Fibroblast of skin of left biceps (primary cell): ENCODE measurements at places on chromosomes 13 and 19.

DNA sequence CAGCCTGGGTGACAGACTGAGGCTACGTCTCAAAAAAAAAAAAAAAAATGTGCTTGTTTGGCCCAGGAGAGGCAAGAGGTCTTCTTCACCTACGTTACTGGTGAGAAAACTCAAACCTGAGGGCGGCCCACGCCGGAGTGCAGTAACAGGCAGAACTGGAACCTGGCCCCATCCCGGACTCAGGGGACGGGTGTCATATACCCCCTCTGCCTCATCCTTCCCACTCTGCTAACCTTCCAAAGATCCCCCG is 414 bp upstream of the ADAT3 start:
- DNase-seq: no peak

GRCh38 chr13:68291595-68291994 is 1061.5 kb upstream of the PCDH9 start:
- DNase-seq: no peak

DNA sequence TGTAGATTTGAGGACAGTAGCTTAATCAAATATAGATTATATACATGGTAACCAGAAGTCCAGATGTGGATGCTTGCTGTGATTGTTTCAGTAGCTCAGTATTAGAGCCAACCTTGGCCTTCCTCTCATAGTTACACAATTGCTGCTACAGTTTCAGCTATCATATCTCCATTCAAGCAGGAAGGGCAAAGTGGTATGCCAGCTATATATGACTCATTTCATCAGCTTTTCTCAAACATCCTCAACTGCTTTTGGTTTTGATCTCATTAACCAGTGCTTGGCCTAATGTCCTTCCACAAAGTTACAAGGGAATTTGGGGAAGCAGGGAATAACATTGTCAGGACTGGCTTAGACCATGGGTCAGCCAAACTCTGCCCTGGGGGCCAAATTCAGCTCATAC is 73.0 kb upstream of the MAB21L1 start:
- DNase-seq: peak; percentile 11

- DNase-seq: no peak
Observed at GRCh38 chr13:28045861-28046260, 54.5 kb downstream of the FLT3 start.

- DNase-seq: no peak
Observed at GRCh38 chr19:16374436-16374835, 49.8 kb downstream of the KLF2 start.

- no peak for DNase-seq
Observed at GRCh38 chr13:38417727-38418126, 68.1 kb downstream of the UFM1 start.

GRCh38 chr19:48964205-48965039 is 687 bp upstream of the FTL start:
- DNase-seq: no peak

DNA sequence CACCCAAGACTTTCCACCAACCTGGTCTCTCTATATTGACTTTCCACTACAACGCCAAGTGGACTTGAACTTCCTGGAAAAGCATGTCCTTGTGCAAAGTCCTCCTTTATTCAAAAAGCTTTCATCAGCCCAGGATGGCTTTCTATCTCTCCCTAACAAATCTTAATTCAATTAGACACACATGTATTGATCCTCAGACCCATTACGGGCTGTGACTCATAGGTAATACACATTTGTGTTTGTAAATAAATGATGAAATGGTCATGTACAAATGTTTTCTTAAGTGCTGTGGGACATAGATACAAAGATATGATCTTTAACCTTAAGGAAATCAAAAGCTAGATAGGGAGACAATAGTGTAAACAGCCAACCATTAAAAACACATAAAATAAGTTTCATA is 1189.7 kb downstream of the EFNB2 start:
- DNase-seq: no peak

DNA sequence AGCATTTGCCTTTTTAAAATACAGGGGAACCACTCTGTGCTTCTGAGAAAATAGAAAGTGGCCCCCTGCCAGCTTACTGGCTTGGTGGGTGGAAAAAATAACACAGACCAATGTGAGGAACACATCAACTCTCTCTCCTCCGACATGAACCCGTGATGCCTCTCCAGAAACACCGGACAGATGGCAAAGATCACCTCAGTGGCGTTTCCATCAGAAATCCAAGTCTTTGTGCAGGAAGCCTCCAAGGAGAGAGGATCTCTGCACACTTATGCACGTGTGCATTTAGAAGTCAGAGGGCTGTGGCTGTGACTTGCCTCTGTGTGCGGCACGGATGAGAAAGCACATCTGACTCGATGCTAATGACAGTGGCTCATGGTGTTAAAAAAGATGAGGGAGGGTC is 112.3 kb upstream of the KLF12 start:
- no peak for DNase-seq

DNA sequence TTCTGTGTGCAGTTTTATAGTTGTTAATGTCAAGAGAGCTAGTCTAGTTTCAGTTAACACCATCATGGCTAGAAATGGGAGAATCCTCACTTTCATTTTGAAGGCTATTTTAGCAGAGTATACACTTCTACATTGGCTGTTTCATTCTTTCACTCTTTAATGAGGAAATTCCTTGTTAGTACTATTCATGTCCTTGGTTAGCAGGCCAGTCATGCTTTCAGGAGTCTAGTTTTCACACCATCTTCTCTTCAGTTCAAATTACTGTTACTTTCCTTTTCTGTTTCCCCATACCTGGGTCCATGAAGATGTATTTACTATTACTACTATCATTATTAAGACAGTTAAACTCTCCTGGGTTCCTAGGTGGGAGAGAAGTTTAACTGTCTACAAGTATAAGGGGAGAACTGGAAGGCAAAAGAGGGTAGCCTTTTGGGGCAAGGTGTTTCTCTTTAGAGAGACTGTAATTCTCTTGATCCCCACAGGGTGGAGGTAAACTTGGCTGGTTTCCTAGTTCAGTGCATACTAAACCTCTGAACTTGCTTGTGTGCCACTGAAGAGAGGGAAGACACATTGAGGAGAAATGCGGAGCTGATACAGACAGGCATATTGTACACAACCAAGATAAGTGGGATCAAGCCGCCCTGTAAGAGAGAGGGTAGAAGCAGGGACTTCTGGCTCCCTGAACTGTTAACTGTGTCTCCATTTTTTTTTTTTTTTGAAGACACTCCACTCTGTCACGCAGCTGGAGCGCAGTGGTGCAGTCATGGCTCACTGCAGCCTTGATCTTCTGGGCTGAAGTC is 41.3 kb upstream of the IGFL4 start:
- DNase-seq: no peak

GRCh38 chr19:29040951-29041350 is 172.0 kb downstream of the UQCRFS1 start:
- no peak for DNase-seq

DNA sequence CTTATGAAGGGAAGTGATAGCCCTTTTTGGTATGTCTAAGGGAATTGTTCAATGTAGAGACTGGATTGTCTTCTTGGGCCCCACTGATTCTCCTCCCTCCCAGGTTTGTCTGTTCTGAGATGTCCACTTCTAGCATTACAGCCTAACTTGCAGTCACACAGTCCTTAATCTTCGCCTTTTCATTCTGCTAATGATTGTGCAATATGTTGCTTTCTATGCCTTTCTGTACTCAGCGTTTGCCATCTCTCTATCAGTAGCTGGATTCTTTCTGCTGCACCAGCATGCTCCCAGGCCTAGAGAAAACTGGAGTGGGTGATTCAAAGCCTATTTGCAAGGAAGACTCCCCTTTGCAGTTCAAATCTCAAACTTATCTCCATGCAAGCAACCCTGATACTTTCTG is 307.5 kb upstream of the DACH1 start:
- no peak for DNase-seq

- DNase-seq: no peak
Observed at GRCh38 chr13:94595001-94595949, 677 bp downstream of the TGDS start.

DNA sequence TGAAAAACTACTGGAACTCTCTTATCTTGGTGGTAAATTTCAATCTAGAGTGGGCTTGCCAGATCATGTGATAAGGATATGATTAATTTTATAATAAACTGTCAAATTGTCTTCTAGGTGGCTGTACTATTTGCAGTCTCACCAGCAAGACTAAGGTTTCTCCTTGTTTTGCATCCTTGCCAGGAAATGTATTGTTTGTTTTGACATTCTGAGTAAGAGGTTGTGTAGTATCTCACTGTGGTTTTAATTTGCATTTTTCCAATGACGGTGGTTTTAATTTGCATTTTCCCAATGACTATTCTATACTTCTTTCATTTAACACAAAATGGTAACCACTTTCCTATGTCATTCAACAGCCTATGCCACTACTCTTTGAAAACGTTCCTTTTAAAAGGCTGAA is 2.0 kb downstream of the CAB39L start:
- no peak for DNase-seq

GRCh38 chr13:45092663-45093062 is 27.6 kb upstream of the GTF2F2 start:
- DNase-seq: no peak

DNA sequence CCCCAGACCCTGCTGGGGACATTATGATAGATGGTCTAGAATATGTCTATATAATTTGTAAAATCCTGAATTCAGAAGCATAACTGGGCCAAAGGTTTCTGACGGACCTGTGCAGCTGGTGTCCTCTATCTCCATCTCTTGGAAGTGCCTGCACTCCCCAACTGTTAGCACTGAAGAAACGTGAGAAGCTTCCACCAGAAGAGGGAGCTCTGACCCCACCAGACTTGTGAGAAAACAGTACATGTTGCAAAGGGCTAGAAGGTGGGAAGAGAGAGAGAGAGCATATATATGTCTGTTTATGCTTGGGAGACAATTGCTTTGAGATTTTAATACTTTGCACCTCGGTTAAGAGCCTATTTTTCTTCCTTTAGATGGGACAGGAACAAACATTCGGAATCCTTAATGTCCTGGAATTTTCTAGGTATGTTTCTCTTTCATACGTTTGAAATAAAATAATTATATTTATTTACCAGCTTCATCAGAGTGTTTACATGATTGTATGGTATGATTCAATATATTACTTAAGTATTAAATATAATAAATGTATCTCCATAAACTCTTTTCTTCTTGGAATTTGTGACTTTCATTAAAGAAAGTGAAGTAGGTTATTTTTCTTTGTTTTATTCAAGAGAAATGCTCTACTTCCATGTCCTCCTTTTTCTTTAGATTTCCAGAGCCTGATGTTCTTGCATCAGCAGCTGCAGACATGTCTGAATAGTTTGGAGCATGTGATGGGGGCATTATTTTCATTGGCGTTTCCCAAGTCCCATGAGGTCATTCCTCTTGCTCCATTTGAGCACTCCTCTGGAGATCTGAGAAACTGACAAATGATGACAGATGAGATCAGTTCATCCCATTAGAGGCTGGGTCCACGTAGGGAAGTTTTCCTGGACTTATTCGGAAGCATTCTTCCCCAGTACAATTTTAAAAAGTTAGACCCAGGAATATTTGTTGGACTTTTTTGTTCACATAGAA is 202.9 kb downstream of the ATP8A2 start:
- peak; percentile 56 for DNase-seq

- DNase-seq: peak; percentile 53
Observed at GRCh38 chr13:105346141-105346775, 1189.2 kb downstream of the EFNB2 start.

DNA sequence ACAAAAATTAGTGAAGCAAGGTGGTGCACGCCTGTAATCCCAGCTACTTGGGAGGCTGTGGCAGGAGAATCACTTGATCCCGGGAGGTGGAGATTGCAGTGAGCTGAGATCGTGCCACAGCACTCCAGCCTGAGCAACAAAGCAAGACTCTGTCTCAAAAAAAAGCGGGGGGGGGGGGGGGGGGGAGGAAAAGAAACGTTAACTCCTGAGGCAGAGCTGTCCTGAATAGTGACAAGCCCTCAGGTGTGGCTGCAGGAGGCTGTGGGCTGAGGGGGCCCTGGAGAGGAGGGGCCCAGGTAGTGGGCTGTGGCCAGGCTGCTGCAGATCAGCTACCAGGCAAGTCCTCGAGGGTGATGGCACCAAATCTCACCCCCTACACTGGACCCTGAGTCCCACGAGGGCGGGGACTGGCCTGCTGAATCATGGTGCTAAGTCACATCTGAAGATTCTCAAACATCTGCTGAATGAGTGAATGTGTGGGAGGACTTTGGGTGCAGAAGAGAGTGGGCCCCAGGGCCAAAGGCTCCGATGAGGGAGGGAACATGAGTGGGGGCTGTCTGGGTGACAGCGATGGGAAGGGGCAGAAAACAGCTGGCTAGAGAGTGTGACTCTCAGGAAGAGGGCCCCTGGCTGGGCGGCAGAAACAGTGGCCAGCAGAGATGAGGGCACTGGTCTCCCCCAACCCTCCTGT is 24.6 kb upstream of the ATP1A3 start:
- DNase-seq: no peak

DNA sequence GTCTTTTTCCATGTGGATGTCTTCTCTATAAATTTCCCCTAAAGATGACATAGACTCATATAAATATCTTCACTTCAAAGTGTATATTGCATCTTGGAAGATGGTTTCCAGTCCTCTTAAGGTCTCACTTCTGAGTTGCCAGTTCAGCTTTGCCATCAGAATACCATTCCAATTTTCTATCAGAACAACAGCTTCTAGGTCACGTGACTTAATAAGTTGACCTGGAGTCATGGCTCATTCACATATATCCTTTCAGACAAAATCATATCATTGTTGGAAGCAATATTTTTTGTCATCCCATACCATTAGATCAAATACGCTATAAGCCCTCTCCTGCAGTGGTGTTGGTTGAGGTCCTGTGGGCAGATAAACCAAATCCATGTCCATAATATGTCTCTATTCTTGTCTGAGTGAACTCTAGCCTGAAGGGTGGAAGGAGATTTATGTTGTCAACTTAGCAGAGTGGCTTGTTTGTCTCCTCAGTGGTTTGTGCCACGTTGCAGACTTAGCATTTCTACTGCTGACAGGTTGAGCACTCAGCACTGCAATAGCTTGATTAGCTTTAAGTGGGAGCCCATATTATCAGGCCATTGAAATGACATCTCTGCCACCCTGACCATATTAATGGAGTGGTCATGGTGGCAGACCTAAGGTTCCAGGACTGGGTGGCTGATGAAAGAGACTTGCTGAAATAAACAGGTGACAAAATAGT is 123.6 kb upstream of the PCDH17 start:
- no peak for DNase-seq

- DNase-seq: no peak
Observed at GRCh38 chr13:113442985-113443362, 10.3 kb downstream of the ADPRHL1 start.

- no peak for DNase-seq
Observed at GRCh38 chr13:100230769-100231149, 141.9 kb downstream of the PCCA start.

GRCh38 chr13:33260168-33261098 is 25.1 kb downstream of the STARD13 start:
- DNase-seq: no peak

GRCh38 chr19:16000024-16000663 is 51.3 kb downstream of the OR10H4 start:
- no peak for DNase-seq

- no peak for DNase-seq
Observed at GRCh38 chr19:48558018-48558684, 6.2 kb downstream of the SULT2B1 start.

GRCh38 chr19:1470305-1471009 is 8.6 kb downstream of the C19orf25 start:
- DNase-seq: no peak

- no peak for DNase-seq
Observed at GRCh38 chr13:27904719-27905118, 15.1 kb upstream of the PDX1 start.

GRCh38 chr19:18662972-18663732 is 20.3 kb upstream of the CRTC1 start:
- no peak for DNase-seq

GRCh38 chr13:95641291-95642027 is 3.0 kb downstream of the DZIP1 start:
- DNase-seq: no peak

GRCh38 chr19:1045247-1045603 is 5.3 kb downstream of the ABCA7 start:
- no peak for DNase-seq
